ENCODE measurements at places on chromosomes 11 and 22.

- DNase-seq = no peak
Observed at GRCh38 chr22:46043816-46044620, 67.1 kb upstream of the WNT7B start.

DNA sequence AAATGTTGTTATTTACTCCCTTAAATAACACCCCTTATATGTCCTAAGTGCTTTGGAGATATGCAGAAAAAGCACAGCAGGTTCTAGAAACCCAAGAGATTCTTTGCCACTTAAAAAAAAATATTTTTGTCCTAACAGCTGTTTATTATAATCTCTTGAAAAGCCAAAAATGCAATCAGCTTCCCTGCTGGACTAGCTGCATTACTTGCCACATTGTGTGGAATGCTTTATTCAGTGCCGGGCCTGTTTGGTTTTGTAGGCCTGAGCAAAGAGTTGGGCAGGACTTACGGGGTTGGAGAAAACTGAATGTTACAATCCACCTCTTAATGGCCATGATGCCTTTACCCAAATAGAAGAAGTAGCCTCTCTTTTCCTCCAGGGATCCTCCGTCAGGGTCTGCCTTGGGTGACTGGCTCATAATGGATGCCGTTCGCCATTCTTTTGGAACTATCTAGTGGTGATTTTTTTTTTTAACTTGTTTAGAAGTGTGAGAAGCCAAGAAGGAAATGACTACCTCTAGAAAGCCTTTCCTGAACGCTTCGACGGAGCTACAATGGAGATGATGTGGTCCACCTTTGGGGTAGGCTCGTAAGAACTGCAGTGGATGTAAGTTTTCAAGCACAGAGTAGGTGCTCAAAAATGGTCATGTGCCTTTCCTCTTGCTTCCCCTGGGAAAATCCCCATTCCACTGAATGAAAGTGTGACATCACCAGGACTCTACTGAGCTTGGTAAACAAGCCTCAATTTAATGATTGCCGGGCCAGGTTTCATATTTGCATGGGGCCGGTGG, 241.3 kb upstream of the NCAM1 start:
- DNase-seq = no peak

GRCh38 chr11:56659755-56660154, 3.7 kb upstream of the OR5AR1 start:
- DNase-seq = no peak

DNA sequence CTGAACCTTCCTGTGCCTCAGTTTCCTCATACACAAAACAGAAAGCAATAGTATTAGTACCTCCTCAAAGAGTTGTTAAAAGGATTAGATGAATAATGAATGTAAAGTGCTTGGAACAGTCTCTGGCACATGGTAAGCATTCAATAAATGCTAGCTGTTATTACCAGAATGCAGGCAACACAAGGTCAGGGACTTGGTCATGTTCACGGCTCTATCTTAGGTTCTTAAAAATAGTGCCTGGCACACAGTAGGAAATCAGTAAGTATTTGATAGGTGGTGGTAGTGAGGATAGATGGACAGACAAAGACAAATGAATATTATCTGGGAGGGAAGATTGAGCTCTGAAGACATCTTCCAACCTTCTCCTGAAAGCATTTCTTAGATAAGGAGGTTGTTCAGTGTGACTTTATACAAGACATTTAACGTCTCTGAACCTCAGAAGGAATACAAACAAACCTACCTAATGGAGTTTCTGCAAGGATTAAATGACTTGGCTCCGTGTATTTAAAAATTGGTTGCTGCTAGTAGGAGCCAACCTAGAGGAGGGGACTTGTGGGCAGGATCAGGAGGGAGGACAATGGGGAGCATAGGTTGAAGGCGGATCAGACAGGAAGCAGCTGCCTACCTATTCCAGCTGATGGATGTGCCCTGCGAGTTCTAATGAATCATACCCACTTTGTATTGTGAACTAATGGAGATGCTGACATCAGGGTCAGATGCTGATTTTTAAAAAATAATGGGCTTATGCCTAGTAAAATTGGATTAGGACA, 94.1 kb downstream of the DBX1 start:
- DNase-seq = no peak

GRCh38 chr22:35209203-35209602, 48.1 kb upstream of the HMGXB4 start:
- no peak for DNase-seq

- no peak for DNase-seq
Observed at GRCh38 chr11:16604794-16605388, 133.6 kb upstream of the C11orf58 start.

- no peak for DNase-seq
Observed at GRCh38 chr11:35764417-35764816, 101.8 kb downstream of the TRIM44 start.

DNA sequence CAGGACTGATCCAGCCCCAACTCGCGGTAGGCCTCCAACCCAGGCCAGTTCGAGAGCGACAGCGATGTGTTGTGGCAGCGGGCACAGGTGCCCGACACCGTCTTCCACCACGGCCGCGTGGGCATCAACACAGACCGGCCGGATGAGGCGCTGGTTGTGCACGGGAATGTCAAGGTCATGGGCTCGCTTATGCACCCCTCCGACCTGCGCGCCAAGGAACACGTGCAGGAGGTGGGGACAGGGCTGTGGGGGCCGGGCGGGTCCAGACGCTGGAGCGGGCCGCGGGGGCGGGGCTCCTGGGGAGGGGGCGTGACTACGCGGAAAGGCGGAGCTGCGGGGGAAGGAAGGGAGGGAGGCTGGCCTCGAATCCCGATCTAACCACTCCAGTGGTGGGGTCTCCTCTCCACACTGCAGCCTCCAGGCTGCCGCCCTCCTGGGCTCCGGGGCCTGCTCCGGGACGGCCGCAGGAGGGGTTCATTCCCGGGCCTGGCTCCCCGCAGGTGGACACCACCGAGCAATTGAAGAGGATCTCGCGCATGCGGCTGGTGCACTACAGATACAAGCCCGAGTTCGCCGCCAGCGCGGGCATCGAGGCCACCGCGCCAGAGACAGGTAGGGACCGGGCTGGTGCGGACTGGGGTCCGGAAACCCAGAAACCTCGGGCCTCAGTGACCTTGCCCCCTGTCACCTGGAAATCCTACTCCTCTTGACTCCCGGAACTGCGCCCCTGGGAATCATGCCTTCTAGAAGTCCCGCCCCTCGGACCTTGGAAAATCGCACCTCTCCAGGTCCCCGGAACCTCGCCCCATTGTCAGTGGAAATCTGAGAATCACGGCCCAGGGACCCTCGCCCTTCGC, 14.9 kb downstream of the TMEM258 start:
- no peak for DNase-seq

DNA sequence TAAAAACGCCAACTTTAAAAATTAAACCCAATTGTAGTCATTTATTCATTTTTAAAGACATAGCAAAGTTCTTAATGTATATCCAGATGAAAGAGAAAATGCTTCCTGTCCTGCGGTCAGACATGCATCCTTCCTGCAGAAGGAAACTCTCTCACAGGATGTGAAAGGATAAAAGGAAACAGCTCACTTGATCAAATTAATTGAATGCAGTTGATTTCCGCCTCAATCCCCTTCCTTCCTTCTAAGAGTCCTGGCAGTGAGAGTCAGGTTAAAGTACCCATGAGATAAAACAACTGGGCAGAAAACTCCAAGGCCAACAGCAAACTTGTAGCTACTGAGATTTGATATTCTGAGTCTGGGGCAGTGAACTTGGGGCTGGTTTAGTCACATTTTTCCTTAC, 38.5 kb downstream of the CWC15 start:
- DNase-seq = no peak

- no peak for DNase-seq
Observed at GRCh38 chr11:111172321-111172862, 73.1 kb upstream of the POU2AF2 start.

GRCh38 chr11:3613998-3614741, 27.6 kb downstream of the ART5 start:
- DNase-seq = peak; percentile 60

- no peak for DNase-seq
Observed at GRCh38 chr11:102026217-102026616, 21.0 kb upstream of the CFAP300 start.

- DNase-seq = no peak
Observed at GRCh38 chr22:49015993-49016908, 811.4 kb downstream of the BRD1 start.

DNA sequence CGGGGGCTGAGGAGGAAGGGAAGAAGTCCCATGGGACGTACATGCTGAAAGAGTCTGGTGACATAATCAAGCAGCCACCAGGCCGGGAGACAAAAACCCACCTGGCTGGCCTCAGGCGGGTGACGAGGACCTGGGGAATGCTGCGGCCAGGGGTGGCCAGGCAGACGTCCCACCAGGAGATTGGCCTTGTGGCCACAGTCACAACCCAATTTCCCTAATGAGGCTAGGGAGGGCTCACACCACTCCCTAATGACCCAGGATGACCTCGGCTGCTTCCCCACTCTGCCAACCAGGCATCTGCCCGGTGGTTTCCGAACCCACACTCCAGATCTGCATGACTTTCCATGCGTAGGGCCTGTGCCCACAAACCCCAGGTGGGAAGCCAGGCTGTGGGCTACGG, 66.9 kb downstream of the SCUBE1 start:
- DNase-seq = no peak

DNA sequence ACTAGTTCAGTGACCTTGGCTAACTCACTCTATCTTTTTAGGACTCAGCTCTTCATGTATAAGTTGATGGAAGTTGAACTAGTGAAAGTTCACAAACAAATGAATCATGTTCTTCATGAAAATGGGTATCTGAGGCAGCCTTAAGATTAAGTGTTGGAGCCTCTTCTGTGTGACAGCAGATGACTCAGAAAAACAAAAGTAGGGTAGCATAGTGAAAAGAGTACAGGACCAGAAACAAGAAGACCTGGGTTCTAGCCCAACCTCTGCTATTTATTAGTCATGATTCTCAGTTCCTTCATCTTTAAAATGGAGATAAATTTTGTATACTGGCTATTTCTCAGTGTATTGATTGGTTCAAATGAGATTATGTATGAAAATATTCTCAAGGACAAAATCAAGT, 60.2 kb downstream of the USP35 start:
- DNase-seq = no peak

- DNase-seq = no peak
Observed at GRCh38 chr11:15968461-15969130, 387.8 kb downstream of the SOX6 start.

GRCh38 chr11:77771135-77771534, 49.4 kb downstream of the RSF1 start:
- peak; percentile 15 for DNase-seq

DNA sequence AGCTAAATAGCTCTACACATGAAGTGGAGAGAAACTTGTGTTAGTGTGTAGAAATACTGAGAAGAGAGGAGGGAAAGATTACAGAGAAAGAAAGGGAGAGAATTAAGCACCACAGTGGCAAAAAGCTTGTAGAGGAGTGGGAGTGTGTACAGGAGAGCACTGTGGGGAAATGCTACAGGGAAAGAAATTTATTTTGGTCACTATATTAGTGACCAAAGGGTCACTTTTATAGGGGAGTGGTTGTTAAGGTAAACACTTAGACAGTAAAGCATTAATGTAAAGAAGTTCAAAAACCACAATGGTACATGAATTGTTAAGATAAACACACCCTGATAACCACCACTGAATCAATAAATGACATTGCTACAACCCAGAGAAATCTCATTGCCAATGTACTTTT, 307.2 kb upstream of the CTSC start:
- no peak for DNase-seq

- no peak for DNase-seq
Observed at GRCh38 chr22:38611559-38611958, 41.6 kb upstream of the DMC1 start.

DNA sequence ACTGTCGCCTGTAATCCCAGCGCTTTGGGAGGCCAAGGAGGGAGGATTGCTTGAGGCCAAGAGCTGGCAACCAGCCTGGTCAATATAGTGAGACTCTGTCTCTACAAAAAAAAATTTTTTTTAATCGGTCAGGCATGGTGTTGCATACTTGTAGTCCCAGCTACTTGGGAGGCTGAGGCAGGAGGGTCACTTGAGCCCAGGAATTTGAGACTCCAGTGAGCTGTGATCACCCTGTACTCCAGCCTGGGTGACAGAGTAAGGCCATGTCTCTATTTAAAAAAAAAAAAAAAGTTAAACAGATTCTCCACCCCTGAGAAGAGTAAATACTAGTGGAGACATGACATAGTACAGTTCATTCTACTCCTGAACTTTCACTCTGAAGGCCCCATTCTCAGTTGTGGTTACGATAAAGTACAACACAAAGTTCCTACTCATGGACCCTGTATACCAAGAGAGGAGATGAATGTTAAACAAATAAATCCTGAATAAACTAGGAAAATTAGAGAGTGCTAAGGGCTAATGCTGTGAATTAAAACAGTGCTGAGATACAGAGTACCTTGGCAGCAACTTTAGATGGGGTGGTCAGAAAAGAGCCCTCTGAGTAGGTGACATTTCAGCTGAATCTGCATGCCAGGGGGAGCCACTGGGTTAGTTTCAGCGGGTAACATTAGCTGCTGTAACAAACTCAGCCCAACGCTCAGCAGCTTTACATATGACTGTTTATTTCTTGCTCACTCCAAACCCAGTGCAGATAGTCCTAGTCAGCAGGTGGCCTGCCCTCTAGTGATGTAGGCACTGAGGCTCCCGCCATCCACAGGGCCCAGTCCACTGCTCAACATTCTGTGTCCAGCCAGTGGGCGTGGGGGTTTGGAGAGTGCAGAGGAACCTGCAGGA, 75.1 kb downstream of the DBX1 start:
- DNase-seq = no peak

DNA sequence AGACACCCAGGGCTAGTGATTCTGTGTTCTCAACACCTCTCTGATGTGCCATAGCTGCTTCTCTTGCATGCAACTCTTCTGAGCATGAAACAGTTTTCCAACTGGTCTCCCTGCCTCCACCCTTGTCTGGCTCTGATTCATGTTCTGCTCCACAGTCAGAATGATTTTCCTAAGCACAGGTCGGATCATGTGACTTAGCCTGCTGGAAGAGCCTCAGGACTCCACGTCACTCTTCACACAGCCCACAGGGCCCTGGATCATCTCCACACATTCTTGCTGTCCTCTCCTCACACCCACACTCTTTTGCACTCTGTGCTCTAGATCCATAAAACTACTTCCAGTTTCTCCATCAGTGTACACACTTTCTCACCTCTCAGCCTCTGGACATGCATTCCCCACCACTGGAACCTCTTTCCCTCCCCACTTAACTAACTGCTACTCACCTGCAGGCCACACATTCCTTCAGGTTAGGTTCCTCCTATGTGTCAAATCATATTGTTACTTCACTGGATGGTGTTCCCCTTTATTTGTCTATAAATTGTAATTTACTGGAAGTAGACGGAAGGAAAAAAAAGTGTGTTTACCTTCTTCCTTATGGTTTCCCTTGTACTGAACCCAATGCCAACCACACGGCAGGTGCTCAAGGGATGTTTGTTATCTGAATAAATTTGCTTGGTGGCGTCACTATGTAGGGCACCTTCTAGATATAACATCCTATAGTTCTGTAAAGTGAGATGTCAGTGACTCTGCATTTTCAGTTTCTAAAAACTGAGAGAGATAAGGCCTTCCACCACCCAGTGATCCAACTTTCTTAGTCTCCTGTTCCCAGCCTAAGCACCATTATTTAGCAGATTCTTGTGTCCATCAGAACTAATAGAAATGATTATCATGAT, 133.7 kb downstream of the ETS1 start:
- no peak for DNase-seq
